Glutamatergic neuron (in vitro differentiated cells): ENCODE measurements at places on chromosomes 16 and 17. TPM values are rescaled to one million over a fixed set of nuclear protein-coding genes. Genes with fewer than 3 reads are reported as not detected.

- H3K4me3 ChIP-seq: peak overlapping the region; percentile 92
- no peaks in the 10 kb centered on the region for H3K36me3 ChIP-seq
- H3K27ac ChIP-seq: peak overlapping the region; percentile 59
- no peak for DNase-seq
- H3K27me3 ChIP-seq: peaks cover 31% of the 10 kb centered on the region
- H3K4me1 ChIP-seq: peaks cover 14% of the 10 kb centered on the region
These were observed 2.0 kb downstream of the FGF11 start for GRCh38 chr17:7441266-7441665.

C16orf86 gene
- total RNA-seq: 3.4 TPM

DNA sequence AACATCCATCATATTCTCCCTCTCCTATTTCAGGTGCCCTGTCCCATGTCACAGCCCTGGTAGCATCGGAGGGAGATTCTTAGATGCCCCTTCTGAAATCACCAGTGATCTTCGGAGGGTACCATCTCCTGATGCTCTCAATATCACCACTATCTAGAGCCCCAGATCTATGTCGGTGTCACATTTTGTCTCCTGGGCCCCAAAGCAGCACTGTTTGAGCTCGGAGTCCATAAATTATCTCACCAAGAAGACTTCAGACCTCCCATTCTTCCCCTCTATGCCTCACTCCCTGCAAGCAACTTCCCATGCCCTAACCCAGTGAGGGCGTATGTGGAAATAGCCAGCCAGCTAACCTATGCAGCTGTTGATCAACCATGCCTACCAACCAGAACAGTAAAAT, 51.5 kb upstream of the NLK start:
- H3K36me3 ChIP-seq: no peaks in the 10 kb centered on the region
- H3K27me3 ChIP-seq: peaks cover 2% of the 10 kb centered on the region
- H3K4me1 ChIP-seq: no peaks in the 10 kb centered on the region
- H3K4me3 ChIP-seq: no peak overlapping the region
- no peak for DNase-seq
- H3K27ac ChIP-seq: no peak overlapping the region

EVI2A gene
- total RNA-seq: not detected

DNA sequence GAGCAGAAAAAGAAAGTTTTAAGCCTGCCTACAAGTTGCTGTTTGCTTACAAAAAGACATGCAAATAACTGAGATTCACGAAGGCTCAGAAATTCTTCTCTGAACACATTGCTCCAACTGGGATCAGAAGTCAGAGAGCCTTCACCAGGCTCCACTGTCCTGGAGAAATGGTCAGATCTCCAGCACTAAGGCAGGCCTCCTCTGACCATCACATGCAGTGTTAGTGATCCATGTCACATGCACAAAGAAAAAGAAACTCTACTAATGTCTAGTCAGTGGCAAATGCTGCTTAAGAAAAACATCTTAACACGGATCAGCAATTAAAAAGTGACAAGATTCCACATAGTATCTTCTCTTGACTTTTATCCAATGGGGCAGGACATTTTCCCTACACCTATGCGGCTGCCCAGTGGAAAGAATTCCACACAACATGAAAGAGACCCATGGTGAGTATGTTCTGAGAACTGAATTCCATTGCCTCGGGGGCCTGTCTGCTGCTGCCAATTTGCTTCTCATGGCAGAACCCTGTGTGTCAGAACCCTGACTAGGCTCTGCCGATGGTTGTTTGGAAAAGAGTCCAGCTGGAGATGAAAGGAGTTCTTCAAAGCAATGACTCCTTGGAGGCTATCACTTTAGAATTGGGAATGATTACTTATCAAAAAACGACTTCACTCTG, 96.6 kb downstream of the HIC1 start:
- DNase-seq: no peak
- H3K4me3 ChIP-seq: no peak overlapping the region
- H3K27me3 ChIP-seq: peaks cover 1% of the 10 kb centered on the region
- H3K4me1 ChIP-seq: no peaks in the 10 kb centered on the region

DNA sequence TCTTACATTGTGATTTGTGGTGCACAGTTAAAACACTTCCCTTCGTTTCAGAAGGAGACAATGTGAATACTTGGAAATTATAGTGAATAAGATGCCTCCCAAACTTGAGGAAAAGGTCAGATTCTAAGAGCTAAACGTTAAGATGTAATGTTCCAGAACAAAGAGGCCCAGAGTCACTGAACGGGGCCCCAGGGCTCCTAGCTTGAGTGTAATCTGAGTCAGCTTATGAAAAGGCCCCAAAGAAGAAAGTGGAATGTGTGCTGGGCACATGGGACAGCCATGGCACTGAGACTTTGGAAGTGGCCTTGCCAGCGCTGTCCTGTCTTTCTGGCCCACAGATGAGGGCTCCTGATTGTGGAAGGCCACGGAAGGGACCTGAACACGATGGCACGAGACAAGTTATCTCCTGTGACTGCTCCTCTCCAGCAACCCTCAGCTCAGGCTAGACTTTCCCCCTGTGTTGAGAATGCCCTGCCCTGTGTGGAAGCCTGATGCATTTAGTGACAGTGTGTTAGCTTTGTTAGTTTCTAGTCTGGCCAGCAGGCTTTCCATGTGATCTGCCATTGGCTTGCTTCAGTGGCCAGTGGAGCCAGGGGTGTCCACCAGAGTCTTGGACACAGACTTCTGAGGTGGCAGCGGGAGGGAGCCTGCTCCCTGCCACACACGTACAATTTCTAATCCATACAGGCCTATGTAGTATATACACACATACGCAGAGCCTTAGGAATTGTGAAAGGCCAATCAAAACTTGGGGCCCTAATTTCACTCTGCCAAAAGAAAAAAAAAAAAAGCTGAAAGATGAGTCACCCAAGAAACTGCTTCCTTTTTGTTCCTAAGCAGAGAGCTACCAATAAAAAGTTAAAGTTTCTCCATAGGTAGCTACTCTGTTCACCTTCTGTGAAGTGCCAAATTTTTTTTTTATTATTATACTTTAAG, 13.1 kb downstream of the SPATA33 start:
- H3K36me3 ChIP-seq: peaks cover 20% of the 10 kb centered on the region
- H3K4me1 ChIP-seq: no peaks in the 10 kb centered on the region
- H3K27me3 ChIP-seq: no peaks in the 10 kb centered on the region
- H3K4me3 ChIP-seq: no peak overlapping the region
- no peak for DNase-seq
- H3K27ac ChIP-seq: no peak overlapping the region

DNA sequence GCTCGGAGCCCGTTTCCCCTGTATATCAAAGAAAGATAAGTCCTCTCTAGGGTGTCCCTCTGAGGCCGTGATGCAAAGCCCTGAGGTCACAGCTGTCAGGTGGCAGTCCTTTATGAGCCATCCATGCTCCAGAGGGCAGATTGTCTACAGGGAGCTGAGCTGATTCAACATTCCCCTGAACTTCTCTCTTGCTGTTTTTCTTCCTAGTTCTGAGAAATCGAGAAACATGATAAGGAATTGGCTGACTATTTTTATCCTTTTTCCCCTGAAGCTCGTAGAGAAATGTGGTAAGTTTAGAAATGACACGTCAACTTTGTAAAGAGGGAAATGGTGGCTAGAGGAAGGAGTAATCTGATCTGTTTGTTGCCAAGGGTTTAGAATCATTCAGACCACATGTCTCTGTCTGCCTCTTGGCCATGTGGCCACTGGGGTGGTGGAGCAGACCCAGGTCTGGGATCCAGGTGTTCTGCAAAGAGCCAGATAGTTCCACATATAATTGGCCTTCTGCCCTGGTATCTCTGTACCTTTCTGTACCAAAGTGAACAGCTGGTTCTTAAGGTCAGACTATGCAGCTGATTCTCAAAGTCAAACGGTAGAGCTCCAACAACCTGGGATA, 3.5 kb downstream of the CTNS start:
- H3K27me3 ChIP-seq: peaks cover 7% of the 10 kb centered on the region
- peaks cover 10% of the 10 kb centered on the region for H3K4me1 ChIP-seq
- no peak for DNase-seq

DNA sequence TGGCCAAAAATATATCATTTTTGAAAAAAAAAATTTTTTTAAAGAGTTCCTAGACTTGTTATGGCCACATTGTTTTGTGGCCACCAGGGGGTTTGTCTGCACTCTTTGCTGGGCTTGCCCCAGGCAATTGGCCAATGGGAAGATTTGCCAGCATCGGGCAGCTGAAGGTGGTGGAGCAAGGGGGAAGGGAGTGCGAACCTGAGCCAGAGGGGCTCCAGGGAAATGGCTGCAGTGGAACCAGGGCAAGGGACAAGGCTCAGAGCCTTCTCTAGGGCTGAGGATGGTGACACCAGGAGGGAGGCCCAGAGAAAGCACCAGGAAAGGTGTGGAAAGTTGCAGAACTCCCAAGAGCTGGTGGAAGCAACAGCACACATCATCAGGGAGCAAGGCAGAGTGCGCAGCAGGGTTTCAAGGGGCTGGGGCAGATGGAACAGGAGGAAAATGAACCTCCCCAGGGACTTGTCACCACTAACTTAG, 15.5 kb upstream of the CMIP start:
- peaks cover 4% of the 10 kb centered on the region for H3K36me3 ChIP-seq
- peak overlapping the region; percentile 82 for H3K27ac ChIP-seq
- DNase-seq: peak; percentile 48
- H3K4me1 ChIP-seq: peaks cover 38% of the 10 kb centered on the region
- H3K4me3 ChIP-seq: peak overlapping the region; percentile 66

DNA sequence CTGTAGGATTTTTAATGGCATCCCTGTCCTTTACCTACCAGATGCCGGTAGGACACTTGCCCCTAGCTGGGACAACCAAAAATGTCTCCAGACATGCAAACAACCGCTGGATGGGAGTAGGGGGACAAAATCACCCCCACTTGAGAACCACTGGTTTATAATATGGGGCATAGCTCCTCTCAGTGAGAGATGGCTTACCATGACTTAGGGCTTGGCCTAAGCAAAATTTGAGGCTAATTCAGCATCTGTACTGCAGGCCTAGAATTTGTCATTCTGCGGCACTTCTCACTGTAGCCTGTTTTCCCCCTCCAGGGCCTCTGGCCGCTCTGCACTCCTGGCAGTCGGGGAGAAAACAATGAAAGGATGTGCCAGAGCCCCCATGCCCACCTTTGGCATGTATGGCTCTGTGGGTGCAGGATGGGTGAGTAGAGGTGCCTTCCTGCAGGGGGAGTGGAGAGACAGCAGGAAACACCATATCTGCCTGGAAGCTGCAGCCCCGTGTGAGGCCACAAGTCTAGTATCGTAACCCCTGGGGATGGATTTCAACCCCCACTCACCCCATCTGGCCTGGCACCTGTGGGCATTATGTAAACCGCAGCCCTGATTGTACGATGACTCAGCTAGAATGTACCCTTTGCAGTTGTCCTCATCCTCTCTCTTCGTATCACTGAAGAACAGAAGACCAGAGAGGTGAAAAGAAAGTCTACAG, 268.1 kb downstream of the SOX9 start:
- no peak for DNase-seq
- no peak overlapping the region for H3K27ac ChIP-seq
- H3K36me3 ChIP-seq: no peaks in the 10 kb centered on the region

DNA sequence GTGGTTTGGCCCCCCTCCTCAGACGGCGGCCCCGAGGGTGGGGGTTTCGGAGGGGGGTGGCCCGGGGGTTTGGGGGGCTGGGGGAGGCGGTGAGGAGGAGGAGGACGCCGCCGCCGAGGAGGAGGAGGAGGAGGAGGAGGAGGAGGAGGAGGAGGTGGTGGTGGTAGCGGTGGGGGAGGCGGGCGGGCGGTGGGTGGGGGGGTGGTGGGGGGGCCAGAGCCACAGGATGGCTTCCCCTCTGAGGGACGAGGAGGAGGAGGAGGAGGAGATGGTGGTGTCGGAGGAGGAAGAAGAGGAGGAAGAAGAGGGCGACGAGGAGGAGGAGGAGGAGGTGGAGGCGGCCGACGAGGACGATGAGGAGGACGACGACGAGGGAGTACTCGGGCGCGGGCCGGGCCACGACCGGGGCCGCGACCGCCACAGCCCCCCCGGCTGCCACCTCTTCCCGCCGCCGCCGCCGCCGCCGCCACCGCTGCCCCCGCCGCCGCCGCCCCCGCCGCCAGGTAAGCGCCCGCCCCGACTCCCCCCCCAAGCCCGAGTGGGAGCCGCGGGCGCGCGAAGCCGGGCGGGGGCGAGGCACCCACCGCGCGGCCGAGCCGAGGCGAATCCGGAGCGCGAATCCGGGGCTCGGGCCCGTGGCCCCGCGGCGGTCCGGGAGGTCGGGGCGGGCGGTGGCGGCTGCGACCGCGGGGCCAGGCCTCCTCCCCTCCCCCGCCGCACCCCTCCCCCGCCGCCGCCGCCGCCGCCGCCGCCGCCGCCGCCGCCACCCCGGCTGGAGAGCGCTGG, 3.8 kb upstream of the CHD3 start:
- H3K27ac ChIP-seq: no peak overlapping the region

- H3K4me1 ChIP-seq: peaks cover 24% of the 10 kb centered on the region
- H3K4me3 ChIP-seq: no peak overlapping the region
- peaks cover 12% of the 10 kb centered on the region for H3K27me3 ChIP-seq
- DNase-seq: no peak
- H3K36me3 ChIP-seq: no peaks in the 10 kb centered on the region
These were observed 120.9 kb upstream of the SMURF2 start for GRCh38 chr17:64783031-64783461.

DNA sequence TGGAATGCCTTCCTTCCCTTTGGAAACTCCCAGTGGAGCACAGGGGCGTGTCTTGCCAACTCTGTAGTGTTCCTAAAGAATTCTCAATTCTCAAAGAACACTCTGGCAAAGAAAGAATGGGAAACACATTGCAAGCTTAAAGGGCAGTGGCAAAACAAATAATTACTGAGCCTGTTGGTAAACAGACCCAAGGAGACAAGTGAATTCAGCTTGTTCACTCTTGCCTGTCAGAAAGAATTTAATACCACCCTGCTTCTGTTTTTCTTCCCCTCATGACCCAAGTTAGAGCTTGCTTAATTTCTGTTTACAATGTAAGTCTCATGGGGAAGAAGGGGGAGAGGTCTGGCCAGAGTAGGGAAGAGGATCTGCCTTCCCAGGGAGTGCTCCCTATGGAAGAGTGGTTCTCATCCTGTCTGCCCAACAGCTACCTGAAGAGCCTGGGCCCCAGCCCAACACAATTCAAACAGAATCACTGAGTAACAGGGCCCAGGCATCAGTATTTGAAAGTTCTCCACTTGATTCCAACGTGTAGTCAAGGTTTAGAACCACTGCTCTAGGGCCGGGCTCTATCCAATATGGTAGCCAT, 386.0 kb downstream of the SLC39A11 start:
- no peak overlapping the region for H3K4me3 ChIP-seq
- H3K4me1 ChIP-seq: no peaks in the 10 kb centered on the region

DNA sequence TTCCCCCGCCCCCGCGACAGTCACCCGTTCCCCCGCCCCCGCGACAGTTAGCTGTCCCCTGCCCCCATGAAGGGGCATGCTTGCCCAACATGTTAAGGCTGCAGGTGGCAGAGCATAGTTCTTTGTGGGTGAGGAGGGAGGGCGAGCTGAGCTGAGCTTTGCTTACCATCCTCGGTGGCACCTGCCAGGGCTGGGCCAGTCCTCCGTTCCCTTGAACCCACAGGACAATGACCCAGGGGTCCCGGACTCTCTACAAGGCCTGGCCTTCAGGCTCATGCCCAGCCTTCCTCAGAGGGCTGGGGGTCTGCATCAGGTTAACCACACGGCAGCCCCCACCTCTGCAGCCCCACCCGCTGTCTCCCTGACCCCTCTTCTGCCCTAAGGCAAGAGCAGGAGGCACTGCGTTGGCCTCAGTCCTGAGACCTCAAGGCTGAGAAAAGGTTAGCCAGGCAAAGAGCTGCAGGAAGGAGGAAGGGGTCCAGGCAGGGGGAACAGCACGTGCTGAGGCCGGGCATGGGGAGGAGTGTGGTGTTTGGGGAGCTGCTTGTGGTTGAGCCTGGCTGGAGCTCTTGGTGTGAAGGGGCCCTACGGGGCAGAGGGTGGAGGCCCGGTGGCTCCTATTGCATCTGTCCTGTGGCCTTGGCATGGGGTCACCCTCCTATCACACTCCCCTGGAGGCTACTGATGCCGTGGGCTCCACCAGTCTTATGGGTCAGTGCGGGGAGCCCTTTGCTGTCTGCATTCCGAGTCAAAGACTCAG, 11.4 kb upstream of the DOC2B start:
- H3K4me1 ChIP-seq: no peaks in the 10 kb centered on the region
- no peaks in the 10 kb centered on the region for H3K36me3 ChIP-seq
- H3K27me3 ChIP-seq: peaks cover 2% of the 10 kb centered on the region
- DNase-seq: no peak

TCAP gene
- 2.3 TPM for total RNA-seq

CIBAR2 gene
- total RNA-seq: not detected
